ENCODE measurements at places on chromosomes 1 and 21.

DNA sequence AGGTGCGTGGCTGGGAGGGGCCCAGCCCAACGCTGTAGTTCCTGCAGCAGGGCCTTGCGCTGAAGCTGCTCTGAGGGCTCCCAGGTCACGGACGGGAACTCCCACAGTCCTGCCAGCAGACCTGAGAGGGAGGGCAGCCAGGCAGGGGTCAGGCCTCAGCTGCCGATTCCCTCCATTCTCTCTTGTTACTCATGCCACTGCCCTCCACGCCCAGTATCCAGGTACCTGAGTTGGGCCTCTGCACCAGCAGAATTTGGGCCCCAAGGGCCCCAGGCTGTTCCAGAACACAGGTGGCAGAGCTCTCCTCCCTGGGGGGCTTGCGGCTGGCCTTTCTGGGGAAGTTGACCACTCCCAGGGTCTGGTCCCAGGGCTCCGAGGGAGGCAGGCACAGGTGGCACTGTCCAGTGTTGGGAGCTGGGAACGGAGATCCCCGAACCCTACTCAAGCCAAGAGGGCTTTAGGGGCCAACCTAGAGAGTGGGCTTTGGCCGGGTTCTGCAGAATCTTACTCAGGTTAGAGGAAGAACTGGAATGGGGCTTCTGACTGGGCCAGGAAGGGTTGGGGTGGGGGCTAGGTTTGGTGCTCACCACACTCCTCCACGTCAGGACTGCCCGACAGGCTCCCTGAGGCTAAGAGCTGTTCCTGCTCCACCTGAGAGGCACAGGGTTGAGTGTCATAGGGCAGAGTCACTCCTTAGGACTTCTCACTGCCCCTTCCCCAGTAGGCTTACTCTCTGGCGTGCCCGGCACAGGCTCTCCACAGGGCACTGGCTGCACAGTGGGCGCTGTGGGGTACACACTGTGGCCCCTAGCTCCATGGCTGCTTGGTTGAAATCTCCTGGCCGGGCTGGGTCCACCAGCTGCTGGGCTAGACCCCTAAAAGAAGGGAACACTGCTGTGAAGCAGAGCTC is 5.0 kb downstream of the HPDL start:
- no peak for DNase-seq

- no peak for DNase-seq
Observed at GRCh38 chr1:219269171-219269570, 95.5 kb downstream of the LYPLAL1 start.

DNA sequence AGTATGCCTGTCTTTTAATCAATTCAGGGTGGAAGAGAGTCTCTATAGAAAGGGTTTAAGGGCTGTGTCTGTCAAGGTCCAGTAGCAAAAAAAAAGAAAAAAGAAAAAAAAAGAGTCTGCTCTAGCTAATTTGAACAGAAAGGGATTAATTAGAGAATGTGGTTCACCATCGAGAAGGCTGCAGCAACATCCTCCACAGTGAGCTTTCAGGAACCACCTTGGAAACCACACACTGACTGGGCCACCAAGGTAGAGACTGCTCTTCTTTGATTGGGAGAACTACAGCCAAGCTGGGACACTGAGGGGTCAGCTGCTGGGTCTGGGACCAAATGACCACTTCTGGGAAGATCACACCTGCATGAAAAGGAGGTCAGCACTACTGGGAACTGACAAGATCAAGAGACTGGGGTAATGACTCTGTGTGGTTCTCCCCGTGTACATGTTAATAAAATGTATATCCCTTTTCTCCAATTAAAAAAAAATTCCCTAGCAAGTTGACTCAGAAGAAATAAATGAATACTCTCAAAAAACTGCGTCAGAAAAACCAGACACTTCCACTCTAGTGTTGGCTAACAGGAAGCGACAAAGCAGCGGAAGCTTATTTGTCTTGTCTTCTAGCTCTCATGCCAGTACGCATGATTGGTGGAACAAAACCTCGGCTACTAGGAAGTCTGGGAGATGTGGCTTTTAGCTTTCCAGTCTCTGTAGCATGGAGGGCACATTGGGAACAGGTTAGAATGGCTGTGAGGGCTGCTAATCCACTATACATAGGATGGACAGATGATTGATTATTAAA is 60.0 kb upstream of the IVNS1ABP start:
- no peak for DNase-seq

DNA sequence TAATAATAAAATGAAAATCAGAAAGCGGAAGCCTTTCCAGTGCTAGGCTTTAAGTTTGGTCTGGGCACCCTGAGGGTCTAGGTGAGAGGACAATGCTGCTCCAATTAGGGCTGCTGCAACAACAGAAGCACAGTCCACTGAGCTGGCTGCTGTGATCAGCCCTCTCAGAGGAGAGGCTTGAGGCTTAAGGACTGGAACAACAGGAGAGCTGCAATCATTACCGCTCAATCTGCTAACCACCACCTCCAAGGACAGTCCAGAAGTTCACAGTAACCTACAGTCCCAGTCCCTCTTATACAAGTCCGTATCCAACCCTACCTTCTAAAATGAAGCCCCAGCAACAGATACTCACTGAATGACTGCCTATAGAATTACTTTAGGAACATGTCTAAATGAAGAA is 62.1 kb downstream of the USP24 start:
- DNase-seq: no peak
